CD4-positive, alpha-beta T cell (primary cell): ENCODE measurements at places on chromosomes 5 and 9.

DNA sequence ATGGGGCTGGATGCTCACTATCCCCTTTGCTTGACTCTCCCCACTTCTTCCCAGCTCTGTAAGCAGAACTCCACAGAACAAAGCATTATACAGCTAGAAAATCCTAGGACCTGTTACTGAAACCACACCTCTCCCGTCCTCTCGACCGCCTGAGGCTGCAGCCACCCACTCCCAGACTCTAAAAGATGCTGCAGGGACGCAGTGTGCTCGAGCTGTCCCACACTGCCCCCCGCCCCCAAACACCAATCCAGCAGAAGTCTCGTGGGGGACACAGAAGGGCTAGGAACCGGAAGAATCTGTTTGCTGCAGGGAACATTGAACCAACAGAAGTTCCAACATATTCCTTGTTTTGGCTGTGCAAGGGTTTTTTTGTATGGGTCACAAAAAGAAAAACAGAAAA, 7.6 kb downstream of the CAMK2A start:
- DNase-seq: no peak

- no peak for DNase-seq
Measured at GRCh38 chr9:77291714-77292113, 114.4 kb downstream of the VPS13A start.

DNA sequence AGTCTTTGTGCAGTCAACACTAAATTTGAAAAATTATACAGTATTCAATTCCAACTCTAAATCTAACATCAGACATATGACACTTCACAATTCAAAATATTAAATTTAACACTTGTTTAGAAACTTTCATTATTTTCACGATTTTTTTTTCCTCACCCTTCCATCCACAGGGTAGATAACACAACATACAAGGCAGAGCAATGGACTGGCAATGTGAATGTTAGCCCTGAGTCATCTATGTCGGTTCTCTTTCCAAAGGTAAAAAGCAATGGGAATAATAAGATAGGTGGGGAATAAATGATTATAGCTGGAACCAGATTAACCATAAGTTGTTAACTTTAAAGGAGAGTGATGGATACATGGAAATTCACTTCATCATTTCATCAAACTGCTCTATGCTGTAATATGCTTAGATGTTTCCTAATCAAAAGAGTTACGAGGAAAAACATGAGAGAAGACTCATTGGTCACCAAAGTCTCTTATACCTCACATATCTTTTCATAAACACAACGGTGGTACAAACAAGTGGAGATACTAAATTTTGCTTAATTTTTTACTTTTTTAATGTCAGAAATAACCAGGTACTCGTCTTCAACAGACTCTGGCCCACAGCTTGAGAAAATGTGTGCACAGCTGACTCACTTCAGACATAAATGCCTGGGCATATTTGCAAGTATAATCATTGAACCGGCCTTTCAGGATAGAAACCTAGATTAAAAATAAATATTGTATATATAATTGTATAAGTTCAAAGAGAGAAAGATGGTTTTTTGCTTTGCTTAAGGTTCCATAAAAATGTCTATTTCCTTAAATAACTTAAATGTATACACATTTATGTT, 23.0 kb downstream of the RFX3 start:
- DNase-seq: no peak

DNA sequence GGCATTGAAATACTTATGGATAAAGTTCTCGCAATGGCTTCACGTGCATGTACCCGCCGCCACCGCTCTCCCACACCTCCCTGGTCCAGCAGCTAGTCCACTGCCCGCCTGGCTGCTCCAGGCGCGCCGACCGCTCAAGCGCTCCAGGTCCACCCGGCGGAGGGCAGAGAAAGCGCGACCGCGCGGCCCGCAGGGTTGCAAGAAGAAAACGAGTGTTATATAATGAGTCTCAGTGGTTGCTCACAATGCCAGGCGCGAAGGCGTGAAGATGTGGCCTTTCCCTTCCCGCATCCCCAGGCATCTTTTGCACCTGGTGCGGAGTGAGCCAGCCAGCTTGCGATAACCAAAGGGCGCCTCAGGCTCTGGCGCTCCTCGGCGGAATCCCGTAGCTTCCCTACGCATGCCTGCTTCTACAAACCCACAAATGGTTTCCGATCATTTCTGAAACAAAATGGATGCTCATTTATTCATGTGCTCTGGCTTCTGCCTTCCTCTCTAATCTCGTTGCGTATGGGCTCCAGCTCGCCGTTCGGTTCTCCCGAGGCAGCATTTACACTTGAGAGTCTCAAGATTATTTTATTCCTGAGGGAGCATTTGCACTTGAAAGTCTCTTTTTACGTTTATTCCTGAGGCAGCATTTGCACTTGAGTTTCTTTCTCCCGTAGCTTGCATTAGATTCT, 25.7 kb downstream of the CDKN2A start:
- no peak for DNase-seq

GRCh38 chr5:74177961-74178360, 462.6 kb downstream of the ENC1 start:
- no peak for DNase-seq

GRCh38 chr9:79215821-79216220, 355.9 kb upstream of the TLE4 start:
- no peak for DNase-seq

DNA sequence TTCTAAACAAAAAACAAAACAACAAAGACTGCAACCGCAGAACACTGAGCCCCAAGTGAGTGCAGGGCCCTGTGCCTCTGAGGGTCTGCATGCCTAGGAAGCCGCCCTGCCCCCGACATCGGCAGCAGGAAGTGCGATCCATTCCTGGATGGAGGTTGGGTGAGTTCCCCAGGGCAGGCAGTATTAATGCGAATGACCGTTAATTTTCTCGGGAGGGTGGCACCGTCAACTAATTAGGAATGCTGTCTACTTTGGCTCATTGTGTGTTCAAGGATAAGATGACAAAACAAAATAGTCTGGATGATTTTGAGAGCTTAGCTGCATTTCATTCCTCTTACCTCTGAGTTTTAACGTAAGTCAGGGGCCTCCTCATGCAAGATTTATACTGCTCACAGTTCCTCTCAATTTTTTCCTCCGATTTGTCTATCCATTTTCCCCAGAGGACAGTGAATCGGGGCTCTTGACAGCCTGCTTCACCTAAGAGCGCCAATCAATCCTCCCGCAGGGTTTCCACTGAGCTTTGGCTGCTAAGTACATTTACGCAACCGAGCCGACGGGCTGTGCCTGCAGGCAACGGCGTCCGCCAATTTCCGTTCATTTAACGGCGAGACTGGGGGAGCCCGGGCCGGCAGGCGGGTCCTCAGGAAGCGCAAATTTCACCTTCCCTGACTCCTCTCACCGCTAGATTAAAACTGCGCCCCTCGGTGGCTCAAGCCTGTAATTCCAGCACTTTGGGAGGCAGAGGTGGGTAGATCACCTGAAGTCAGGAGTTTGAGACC, 2.9 kb upstream of the NXNL2 start:
- DNase-seq: no peak
